ENCODE measurements at places on chromosomes 3 and 15.

DNA sequence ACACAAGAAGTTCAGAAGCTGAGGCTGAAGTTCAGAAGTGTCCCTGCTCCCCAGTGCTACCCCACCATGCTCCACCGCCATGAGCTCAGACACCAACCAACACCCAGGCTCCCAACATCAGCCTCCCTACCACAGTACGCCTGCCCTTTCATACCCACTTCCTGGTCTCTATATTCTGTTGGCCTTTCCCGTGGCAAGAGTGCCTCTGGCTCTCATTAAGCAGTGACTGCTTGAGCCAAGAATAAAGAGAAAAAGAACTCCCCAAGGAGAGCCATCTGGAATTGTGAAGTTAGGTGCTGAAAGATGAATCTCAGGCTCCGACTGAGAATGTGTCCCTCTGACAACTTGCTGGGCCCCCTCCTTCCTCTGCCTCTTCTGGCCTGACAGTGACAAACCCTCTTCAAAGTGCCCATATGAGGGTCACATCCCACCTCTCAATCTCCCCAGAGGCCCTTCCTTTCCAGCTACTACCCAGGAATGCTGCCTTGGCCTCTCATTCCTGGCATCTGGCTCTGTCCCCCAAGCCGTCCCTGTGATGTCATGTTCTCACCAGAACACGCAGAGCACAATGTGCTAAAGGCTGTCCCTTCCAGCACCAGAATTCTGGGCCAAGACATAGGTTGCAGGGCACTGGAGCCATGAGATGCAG lies 306.8 kb downstream of the NTRK3 start:
- DNase-seq = no peak

DNA sequence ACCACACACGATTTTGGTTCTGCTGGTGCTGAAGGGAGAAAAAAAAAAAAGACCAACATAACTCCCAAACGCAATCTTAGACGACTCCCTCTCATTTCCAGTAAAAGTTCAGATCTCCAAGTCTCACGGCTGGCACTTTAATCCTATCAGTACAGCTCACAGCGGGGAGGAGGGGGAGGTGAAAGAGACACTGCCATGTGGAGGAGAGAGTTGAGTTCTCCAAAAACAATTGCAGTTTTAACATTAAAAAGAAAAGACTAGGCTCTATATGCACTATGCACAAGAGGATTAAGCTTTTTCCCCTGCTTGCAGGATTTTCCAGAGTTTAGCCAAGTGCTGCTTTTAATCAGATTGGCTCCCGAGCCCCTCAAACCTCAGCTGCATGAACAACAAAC lies 16.8 kb downstream of the BMF start:
- DNase-seq = no peak

- no peak for DNase-seq
These were observed 122.2 kb upstream of the CHRM5 start for GRCh38 chr15:33846142-33846541.

DNA sequence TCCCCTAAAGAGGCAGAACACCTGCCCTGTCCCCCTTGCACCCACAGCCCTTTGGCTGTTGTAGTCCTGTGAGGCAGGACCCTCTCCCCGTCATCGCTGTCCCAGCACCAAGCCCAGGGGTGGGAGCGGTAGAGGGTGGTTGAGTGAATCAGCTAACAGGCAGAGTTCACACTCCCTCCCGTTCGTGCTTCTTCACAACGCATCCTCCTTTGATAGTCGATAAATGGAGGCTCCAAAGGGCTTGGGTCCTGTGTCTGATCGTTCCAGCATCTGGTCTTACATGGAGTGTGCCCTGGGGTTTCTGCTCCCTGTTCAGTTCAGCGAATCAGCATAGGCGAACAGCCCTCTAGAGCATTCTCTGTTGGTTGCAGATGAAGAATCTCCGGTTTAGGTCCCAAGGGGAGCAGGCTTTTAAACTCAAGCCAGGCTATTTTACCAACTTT lies 820 bp upstream of the HMCES start:
- DNase-seq = no peak

- no peak for DNase-seq
These were observed 36.5 kb upstream of the KLHL6 start for GRCh38 chr3:183591881-183592521.

DNA sequence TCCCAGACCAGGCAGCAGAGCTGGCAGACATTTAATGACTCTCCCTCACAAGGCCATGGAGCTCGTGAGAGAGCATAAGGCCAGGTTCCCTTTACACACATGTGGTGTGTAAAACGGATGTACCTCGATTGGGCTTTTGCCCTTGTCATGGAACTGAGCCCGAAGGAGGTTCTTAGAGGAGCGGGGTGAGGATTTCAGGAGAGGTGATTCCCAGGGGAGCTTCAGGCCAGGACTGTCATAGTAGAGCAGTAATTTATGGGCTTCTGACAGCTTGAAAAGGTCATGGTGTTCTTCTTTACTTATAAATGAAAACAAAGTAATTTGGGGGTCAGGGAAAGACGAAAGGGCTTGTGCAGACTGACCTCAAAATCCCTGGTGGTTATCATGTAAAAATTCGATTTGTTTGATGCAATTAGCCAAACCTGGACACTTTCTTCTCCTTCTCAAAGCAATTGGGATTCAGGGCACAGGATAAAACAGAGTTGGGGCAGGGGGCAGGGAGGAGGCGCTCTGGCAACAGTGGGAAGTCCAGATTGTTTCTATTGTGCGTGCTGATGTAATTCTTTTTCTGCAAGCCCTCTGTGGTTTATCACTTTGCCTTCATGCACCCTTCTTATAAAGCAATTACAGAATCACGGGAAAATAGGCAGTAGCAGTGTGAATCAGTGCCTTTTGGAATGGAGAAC lies 51.0 kb downstream of the CACNA1D start:
- DNase-seq = no peak

DNA sequence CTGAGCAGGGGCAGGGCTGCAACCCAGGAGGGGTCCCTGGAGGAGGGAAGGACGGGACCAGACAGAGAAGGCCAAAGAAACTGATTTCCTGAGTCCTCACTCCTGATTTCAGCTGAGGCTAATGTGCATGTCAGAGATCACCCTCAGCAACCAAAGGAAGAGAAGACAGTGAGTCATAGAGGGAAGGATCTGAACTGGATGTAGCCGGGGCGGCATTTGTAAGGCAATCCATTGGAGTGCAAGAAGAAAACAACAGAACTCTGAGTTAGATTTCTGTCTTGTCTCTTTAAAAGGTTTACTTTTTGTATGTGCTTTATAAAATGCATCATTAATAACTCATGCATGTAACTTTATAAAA lies 105.3 kb upstream of the AGBL1 start:
- no peak for DNase-seq

Measured in NCI-H1930 (cell line).